BJ (cell line): ENCODE measurements at places on chromosomes 3 and 15.

GRCh38 chr15:76376029-76376428 lies 39.5 kb downstream of the ISL2 start:
- no peak for DNase-seq

- DNase-seq: no peak
Observed at GRCh38 chr15:43948691-43949325, 122.0 kb downstream of the WDR76 start.

- DNase-seq: no peak
Observed at GRCh38 chr15:60408463-60408981, 10.7 kb upstream of the ANXA2 start.

GRCh38 chr3:107441617-107442016 lies 64.4 kb downstream of the CCDC54 start:
- DNase-seq: no peak

DNA sequence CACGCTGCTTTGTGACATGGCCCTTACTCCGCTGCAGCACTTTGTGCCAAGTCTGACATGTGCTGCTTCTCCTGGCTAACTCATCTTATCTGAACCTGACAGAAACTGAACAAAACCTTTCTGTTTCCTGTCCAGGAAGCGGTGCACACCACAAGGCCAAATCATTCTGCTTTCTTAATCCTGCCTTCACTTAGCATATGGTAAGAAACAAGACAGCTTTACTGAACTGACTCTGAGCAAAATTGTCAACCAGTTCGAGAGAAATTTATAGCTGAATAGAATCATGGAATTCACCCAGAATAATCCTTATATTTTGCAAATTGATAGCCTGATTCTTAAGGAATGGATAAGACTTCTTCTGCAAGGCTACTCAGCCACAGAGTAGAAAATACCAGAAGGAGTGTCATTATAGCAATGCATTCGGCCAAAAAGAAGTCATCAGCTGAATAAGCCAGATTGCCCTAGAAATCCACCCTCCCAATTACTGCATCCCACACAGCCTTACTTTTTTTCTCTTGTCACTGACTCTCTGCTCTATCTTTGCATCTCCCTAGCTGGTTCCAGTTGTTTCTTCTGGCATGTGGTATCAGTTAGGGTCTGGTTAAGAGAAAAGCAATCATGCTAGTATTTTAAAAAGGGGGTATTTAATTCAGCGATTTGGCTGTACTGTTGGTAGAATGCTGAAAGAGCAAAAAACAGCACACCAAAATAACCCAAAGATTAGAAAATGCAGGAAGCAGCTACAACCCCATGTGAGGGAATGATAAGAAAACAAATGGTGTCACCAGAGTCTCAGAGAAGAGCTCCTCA lies 41.6 kb upstream of the STRIT1 start:
- no peak for DNase-seq

- no peak for DNase-seq
Observed at GRCh38 chr3:118229196-118229595, 805.5 kb downstream of the IGSF11 start.

- DNase-seq: no peak
Observed at GRCh38 chr15:100570735-100571313, 31.2 kb downstream of the LINS1 start.

DNA sequence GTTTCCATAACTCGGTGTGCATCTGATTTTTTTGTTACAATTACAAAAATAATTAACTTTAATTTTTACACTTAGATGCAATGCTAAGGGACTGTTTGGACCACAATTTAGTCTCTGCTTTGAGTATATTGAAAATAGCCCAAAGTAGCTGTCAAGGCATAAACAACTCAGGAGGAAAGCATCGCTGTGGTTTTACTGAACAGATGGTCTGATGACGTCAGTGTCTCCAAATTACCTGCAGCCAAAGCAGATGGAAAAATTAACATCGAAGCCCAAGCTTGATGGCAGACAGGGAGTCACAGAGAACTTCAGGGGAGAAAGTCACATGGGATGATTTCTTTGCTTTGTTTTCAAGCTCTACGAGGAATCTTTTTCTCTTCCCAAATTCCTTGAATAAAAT lies 83.1 kb upstream of the PLCL2 start:
- DNase-seq: peak; percentile 17

GRCh38 chr3:145224886-145225285 lies 936.1 kb downstream of the PLOD2 start:
- no peak for DNase-seq

GRCh38 chr15:48939648-48940047 lies 24.1 kb downstream of the SHC4 start:
- DNase-seq: peak; percentile 68

- peak; percentile 35 for DNase-seq
Observed at GRCh38 chr15:64460724-64461720, 644 bp downstream of the ZNF609 start.

GRCh38 chr15:65342493-65342892 lies 35.3 kb downstream of the IGDCC3 start:
- DNase-seq: no peak

- peak; percentile 19 for DNase-seq
Observed at GRCh38 chr15:99253381-99254090, 2.3 kb downstream of the LRRC28 start.

DNA sequence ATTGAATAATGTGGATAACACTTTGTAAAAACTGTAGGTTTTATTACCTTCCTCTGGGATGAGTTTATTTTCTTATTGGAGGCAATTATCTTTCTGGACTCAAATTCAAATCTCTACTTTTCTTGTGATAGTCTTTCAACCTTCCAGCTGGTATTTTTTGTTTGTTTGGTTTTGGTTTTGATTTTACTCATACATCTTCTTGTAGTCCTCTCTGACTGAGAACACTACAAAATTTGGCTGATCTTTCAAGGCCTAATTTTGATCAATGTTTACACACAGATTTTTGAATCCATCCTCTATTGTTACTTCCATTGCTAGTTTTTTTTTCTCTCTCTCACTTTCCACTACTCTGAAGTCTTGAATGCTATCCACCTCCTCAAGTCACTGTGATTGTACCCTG lies 303.8 kb upstream of the NECTIN3 start:
- DNase-seq: no peak

GRCh38 chr15:90598031-90598577 lies 68.4 kb downstream of the CRTC3 start:
- no peak for DNase-seq

GRCh38 chr3:193590088-193590856 lies 2.7 kb upstream of the OPA1 start:
- no peak for DNase-seq

DNA sequence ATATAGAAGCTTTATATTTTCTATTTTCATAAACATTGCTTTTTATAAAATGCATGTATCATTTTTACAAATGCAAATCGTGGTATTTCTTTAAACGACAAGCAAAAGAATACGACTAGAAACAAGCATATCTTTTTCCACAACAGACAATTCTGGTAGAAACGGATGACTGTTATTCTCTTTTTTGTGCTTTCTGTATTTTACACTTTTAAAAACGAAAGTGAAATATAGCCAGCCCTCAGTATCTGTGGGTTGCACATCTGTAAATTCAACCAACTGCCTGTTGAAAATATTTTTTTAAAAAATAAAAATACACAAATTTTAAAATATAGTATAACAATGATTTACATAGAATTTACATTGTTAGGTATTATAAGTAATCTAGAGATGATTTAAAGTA lies 61.3 kb downstream of the PRTG start:
- DNase-seq: no peak

DNA sequence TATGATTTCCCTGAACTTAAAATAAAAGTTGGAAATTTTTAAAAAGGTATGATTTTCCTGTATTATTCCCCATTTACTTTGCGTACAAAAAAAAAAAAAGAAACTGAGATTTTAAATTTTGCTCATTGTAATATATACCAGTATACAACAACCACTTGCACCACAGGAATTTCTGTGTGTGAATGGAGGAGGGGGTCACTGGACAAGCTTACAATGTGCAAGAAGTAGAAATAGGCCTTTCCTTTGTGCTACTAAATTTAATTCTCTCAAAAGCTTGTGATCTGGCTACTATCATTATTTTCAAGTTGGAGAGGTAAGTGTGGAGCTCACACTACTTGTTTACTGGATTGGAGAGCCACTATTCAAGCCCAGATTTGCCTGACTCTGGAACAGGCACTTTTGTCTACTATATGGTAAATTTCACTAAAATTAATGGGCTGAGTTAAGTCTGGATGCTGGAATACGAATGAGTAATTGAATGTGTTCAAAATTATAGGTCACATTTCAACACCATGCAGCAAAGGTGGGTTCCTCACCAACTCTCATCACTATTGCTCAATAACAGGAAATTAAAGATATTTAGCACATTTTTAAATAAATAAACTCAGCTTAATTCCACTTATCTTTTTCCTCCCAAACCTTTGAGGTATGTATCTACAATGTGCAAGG lies 148.0 kb upstream of the MBNL1 start:
- DNase-seq: no peak

DNA sequence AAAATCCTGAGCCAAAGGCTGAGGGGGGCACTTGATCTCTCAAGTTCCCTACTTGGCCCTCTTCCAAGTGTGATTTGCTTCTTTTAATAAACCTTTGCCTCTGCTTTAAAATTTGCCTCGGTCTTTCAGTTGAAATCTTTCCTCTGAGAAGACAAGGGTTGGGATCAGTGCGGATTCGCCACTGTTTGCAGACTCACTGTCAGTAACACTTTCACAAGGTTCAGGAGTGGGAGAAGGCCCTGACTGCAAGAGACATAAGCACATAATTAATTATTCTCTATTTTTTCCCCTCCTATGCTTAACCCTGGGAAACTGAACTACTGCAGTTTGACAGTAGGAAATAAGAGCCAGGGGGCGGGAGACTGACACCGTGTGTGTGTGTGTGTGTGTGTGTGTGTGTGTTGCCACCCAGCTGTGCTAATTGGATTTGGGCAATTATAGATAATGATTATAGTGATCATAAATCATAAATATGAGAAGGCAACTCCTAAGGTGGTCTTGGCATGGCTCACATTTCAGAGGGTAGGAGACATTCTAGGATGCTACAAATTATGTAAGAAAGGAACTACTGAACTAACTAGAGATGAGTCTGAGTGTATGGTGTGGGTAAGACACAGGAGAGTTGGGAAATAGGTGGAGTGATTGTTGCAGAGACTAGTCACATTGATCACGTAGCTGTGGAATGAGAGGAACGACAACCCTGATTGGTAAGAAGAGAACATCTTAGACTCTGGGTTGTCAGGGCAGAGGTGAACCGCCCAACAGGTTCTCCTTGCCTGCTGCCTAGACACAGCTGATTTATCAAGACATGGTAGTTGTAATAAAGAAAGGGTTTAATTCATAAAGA lies 5.5 kb upstream of the ZNF662 start:
- no peak for DNase-seq

DNA sequence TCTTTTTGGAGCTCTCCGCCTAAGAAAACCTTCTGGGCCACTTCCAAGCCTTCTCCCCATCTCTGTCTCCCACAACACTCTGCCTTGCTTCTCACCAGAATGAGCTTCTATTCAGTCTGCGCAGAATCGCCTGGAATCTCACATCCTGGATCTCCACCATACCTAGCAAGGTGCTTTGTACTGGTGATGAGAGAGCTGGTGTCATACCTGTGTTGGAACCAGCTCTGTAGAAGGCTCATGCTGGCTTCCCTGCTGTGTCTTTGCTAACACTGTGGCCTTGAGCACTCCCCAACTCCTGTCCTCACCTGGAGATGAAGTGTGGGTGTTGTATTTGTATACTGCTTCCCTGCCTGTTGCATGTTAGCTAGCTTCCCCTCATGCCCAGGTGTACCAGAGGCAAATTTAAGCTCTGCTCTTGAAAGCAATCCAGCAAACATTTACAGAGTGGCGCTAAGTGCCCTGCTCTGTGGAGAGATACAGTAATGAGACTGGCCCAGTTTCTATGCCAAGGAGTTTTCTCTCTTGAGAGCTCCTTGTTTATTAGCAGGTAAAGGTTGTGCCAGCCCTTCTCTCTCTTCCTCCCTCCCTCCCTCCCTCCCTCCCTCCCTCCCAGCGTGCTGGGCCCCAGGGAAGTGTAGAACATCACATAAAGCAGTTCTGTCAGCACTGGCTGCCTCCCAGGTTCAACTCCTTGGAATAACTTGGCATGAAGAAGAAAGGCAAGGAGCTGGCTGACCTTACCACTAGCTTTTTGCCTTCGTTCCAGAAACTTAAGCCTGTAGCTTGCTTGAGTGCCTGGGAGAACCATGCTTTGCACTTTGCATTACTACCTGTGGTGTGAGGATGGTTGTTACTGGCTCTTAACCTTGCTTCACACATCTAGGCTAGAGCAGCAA lies 54.9 kb downstream of the TRIM71 start:
- DNase-seq: peak; percentile 8

DNA sequence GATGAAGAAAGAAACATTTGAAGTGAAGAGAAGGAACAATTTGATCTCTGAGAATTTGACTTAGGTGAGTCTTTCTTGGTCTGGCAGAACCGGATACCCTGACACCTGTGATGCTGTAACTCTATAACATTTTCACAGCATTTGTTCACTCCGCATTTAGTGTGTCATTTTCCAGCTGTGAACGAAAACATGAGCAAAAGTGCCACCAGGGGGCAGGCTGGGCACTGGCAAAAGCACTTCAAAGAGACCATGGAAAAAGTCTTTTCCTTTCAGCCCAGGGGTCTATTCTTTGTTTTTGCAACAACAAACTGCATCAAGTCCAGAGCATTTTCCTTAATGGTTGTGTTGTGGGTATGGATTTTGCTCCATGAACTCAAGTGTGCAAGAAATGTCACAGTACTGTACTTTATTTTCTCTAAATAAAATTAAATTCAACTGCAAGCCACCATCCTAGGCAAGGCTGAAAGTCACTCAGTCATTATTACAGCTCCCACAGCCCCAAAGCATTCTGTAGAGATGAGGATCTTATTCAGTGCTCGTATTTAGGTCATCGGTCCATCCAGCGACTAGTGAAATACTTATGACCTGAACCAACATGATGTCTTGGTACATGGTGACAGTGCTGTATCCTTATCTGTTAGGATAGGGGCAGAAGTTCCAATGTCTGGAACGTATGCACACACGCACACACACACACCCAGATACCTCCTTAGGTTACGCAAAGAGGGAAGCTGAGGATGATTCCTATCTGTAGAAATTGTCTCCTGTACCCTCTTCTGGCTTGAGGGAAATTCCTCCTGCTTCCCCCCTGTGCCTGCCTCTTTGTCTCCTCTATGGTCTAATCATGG lies 125.5 kb downstream of the GADL1 start:
- DNase-seq: no peak

GRCh38 chr15:36878684-36879262 lies 221.6 kb downstream of the MEIS2 start:
- DNase-seq: no peak
